ENCODE measurements at places on chromosomes 13 and 19.

GRCh38 chr19:4304538-4305256 is at the start of gene FSD1:
Gene FSD1, plus strand, starts transcription at chr19:4304598. Its CDS starts 149 bp downstream, at chr19:4304747.
- DNase-seq: peak; percentile 52

GRCh38 chr13:35524171-35524570 is 47.7 kb upstream of the MAB21L1 start:
- DNase-seq: no peak

GRCh38 chr13:64910096-64910495 is 2320.0 kb downstream of the PCDH9 start:
- DNase-seq: no peak

- DNase-seq: no peak
Measured at GRCh38 chr19:41363371-41363752, 587 bp downstream of the B9D2 start.

GRCh38 chr19:50829801-50830200 is 3.6 kb downstream of the KLK15 start:
- no peak for DNase-seq

GRCh38 chr19:4939466-4939865 is 29.4 kb upstream of the KDM4B start:
- no peak for DNase-seq

DNA sequence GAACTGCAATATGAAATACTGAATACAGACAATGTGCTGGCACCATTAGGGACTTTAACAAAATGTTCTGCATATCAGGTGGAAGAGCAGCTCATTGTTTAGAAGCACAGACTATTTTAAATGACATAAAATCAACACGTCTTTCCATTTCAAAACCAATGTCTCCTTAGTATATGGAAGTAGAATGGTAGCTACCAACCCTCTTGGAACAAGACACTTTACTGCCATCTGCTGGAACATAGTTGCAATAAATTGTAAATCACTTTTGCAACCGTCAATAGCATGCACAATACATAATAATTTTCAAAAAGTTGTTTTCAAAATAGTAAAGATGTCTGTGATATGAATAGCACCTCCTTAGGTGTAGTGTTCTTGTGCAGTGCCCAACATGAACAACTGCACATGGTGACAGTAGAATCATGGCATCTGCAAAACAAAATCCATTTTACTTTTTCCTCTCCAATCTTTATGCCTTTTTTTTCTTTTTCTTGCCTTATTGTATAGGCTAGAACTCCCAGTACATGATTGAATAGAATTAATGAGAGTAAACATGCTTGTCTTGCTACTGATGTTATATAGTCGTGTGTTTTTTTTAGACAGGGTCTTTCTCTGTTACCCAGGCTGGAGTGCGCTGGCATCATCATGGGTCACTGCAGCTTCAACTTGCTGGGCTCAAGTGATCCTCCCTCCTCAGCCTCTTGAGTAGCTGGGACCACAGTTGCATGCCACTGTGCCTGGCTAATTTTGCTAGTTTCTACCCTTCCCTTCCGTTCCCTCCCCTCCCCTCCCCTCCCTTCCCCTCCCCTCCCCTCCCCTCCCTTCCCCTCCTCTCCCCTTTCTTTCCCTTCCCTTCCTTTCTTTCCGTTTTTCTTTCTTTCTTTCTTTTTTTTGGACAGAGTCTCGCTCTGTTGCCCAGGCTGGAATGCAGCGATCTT is 7.8 kb upstream of the LYPD5 start:
- DNase-seq: no peak

DNA sequence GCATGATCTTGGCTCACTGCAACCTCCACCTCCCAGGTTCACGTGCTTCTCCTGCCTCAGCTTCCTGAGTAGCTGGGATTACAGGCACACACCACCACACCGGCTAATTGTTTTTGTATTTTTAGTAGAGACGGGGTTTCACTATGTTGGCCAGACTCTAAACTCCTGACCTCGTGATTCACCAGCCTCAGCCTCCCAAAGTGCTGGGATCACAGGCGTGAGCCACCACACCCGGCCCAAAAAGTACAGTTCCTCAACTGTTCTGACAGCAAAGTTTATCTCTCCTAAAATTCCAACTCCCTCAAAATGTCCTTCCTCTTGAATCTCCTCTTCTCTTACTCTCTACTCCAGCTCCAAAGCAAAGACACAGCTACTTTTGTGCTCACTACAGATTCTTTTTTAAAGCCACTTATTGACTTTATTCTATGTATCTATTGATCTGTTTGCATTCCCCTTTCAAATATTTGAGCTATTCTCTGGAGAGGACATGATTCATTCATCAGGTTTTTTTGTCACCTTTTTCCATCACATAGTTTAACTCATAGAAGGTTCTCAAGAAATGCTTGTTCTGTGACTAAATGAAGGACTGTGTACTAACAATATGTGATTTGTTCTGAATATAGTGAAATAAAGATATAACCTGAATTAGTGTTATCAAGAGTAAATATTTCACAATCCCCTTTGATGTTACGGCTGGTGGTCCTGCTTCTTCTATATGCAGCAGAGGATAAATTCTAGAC is 142.2 kb downstream of the TBC1D4 start:
- no peak for DNase-seq

DNA sequence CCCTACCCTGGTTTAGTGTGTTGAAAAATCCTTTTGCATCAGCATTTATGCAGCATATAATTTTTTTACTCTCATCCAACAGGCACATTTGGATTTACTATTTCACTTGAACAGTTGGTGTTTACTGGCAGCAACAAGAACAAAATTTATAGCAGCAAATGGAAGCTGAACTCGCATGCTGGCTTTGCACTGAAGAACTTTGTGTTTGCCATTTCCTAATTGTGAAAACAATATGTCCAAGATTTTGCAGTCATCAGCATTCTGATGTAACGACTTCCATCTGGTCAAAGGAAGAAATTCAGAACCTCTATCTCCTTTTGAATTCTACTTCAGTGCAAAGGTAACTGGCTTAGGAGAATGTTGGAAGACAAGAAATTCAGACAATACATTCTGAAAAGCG is 131.0 kb downstream of the DLEU7 start:
- no peak for DNase-seq

- no peak for DNase-seq
Measured at GRCh38 chr13:73174521-73175010, 115.8 kb downstream of the KLF5 start.

GRCh38 chr13:52070929-52071523 is 46.5 kb downstream of the UTP14C start:
- no peak for DNase-seq

GRCh38 chr19:5914358-5914774 is 312 bp downstream of the CAPS start:
- no peak for DNase-seq

- no peak for DNase-seq
Measured at GRCh38 chr13:103844471-103844870, 778.3 kb upstream of the SLC10A2 start.

DNA sequence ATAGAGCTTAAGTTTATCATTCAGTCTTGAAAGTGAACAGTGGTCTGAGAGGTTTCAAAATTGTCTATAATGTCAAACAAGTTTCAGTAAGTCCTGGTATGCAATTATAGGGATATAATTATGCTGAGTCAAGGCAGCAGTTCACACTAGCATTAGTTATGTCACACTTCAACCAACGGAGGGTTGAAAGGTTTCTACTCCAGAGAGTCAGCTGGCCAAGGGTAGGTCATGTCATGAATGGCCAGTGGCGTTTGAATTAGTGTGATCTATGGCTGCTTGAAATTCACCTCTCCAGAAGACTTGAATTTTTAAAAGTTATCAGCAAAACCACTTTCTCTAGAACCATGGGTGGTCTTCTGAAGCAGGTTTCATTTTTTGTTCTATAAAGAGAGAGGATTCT is 108.6 kb downstream of the TNFRSF19 start:
- no peak for DNase-seq

GRCh38 chr13:110644892-110645521 is 29.7 kb downstream of the NAXD start:
- DNase-seq: no peak

DNA sequence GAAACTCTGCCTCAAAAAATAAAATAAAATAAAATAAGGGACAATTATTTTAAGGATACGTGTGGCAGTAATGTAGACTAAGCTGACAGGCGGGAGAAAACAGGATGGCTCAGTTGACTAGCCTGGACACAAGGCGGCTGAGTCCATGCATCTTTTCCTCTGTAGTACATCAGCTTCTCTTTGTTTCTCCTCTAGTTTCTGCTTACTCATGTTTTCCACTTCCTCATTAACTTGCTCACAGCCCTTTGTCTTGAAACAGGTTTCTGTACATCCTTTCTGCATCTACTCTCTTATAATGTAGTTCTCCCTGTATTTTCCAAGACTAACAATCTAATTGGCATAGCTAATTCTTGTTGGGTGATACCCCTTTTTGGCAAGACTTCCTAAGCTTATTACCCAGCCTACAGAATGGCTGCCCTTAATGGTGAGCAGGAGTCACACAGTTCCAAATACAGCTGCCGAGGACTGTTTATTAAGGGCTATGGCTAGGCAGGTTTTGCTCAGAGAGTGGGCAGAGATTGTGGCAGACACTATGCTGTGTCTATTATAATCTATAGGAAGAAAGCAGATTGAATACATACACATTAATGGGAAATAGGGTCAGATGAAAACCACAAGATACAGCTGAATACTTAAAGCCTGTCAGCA is 58.7 kb upstream of the KLF5 start:
- DNase-seq: no peak

DNA sequence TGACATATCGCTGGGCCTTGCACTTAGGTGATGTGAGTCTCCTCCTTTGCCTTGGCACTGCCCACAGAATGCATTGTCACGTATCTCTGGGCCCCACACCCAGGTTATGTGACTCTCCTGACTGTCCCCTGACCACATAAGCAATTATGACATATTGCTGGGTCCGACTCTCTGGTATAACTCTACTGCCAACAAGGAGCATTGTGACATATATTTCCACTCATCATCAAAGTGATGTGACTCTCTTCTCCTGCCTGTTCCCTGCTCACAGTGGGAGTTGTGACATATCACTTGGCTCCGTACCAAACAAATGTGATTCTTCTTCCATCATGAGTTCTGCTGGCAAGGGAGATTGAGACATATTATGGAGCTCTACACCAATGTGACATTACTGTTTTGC is 15.4 kb upstream of the ZNF681 start:
- no peak for DNase-seq

DNA sequence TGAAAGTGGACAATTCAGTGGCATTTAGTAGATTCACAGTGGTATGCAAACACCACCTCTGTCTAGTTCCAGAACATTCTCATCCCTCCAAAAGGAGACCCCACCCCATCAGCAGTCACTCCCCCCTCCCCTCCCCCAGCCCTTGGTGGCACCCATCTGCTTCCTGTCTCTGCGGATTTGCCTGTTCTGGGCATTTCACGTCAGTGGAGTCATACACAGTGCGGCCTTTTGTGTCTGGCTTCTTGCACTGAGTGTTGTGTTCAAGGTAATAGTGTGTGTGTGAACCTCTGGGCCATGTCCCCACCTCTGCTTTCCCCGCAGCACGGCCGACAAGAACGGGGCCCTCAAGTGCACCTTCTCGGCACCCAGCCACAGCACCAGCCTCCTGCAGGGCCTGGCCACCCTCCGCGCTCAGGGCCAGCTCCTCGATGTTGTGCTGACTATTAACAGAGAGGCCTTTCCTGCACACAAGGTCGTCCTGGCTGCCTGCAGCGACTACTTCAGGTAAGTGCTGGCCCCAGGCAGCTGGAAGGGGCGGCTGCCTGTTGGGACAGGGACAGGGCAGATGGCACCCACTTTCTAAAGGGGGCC is 19.4 kb upstream of the CRTC1 start:
- DNase-seq: no peak

DNA sequence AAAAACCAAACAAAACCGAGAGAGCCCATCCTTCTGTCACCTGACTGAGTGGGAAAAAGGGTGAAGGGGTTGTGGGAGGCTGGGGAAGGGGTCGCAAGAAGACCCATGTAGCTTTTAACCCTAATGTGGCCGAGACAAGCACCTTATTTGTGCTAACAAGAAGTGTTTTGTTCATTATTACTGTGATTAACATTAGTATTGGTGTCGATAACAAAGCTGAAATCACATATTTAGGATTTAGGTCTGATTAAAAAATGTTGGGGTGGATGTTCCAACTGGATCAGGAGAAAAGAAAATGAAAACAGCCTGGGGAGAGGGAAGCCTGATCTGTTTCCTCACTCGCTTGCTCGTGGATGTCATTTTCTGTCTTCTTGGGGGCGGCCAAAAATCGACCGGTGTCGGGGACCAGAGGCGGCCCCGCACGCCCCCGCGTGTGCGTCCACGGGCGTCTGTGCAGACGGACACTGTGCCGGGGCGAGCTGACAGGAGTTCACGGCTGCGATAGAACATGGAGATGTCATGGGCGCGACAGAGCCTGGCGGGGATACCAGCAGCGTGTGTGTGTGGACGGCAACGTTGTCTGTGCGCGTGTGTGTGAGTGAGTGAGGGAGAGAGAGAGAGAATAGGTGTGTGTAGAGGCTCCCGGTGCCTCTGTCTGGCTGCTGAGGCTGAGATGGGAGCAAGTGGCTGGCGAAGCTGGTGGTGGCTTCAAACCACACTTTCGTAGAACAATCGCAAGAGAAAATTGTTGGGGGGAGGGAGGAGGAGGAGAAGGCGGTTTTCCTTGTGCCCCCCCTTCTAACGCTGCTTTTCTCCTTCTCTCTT is 29.1 kb downstream of the NFIX start:
- DNase-seq: no peak

DNA sequence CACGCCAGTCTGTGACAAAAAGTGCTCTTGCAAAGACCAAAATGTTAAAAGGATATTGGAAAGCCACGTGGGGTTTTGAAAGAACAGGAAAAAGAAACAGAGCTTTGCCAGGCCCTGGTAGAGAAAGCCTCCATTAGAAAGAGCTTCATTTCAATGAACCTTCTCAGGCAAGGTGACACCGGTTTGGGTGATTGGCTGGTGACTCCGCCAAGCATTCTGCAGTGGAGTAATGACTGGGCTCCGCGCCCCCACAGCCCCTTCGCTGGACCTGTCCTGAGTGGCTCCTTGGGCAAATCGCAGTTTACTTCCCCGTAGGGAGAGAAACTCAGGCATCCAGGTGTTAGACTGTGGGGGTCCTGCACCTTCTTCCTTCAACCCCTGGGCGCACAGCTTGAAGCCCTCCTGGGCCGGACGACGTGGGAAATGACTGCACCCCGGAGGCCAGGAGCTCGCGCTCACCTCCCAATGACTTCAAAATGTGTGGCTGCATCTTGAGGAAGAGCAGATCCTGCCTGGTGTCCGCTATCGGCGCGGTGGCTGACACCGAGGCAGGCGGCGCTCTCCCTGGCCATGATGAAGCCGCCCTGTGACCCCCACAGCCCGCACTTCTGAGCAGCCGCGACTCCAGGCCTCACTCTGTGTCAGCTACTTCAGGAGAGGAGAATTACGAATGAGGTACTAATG is 444.6 kb upstream of the SGCG start:
- DNase-seq: no peak

GRCh38 chr13:29459813-29460355 is 135.6 kb downstream of the SLC7A1 start:
- DNase-seq: no peak

DNA sequence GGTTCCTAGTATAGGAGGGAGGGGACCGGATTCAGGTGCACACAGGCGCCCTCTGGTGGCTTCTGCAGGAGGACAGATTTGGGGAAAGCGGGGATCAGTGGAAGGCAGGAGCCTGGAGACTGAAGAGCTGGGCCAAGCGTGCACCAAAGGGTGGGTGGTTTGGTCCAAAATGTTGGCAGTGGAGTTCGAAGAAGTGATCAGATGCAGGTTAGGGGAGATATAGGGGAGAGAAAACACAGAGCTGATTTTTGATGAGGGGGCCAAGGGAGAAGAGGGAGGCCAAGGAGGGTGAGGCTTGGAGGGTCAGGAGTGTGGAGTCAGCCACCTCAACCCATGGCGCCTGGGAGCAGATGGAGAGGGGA is 6.8 kb upstream of the CARM1 start:
- DNase-seq: peak; percentile 80

- no peak for DNase-seq
Measured at GRCh38 chr13:104949840-104950740, 1585.4 kb downstream of the EFNB2 start.

All from activated CD4-positive, CD25-positive, alpha-beta regulatory T cell (primary cell).